ENCODE measurements at places on chromosomes 5 and 9.

DNA sequence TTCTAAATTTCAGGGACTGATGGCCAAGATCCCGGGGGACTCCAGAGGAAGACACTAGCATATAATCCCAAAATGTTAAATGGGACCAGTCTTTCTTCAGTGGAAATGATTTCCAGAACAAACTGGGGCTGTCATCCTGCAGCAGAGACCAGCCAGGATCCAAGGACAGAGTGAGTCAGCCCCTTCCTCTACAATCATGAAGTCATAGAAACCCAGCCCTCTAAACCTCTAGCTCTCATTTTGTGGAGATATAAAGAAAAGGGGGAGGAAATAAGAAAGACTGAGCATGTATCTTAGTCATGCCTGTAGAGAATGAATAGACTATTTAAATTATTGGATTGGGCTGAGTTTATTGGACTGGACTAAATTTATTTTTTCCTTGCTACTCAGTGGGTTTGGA, 318.3 kb downstream of the AGTPBP1 start:
- DNase-seq = no peak

GRCh38 chr5:151523335-151523734, 67.8 kb downstream of the FAT2 start:
- peak; percentile 47 for DNase-seq

DNA sequence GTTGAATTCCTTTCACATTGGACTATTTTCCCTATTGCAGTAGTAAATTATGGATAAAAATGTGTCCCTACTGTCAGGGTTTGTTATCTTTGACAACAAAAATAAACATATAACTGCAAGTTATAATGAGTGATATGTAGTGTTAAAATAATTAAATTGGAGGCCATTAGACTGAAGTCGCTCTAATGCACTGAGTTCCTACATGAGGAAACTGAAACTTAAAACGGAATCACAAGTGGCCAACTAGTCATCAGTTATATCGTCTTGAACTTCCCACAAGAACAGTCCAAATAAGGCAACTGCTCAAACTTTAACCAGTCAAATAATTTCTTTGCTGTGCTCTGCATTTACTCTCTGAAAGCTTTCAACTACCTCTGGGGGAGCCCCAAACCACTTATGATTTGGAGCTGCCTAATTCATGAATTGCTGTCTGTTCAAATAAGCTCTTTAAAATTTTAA, 2.1 kb upstream of the IFT74 start:
- no peak for DNase-seq

- DNase-seq = peak; percentile 7
Observed at GRCh38 chr9:37407468-37407867, 15.0 kb upstream of the GRHPR start.
